ENCODE measurements at places on chromosomes 7 and 10.

DNA sequence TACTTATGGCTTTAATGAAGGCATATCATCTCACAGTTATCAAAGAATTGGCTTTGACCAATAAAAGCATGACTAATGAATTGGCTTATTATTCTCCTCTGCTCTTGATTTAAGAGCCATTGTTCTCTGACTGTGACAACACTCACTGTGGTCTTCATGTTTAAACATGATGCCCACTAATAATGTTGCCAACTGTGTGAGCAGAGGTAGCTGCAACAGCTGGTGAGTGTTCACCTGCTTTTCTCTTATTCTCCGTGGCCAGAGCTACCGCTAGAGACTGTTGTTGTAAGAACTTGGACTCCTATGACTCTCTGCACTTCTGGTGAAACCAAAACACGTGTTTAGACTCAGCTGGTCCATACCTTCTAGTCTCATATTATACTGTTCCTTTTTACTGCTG lies 335.9 kb downstream of the XPNPEP1 start:
- ATAC-seq: no peak

DNA sequence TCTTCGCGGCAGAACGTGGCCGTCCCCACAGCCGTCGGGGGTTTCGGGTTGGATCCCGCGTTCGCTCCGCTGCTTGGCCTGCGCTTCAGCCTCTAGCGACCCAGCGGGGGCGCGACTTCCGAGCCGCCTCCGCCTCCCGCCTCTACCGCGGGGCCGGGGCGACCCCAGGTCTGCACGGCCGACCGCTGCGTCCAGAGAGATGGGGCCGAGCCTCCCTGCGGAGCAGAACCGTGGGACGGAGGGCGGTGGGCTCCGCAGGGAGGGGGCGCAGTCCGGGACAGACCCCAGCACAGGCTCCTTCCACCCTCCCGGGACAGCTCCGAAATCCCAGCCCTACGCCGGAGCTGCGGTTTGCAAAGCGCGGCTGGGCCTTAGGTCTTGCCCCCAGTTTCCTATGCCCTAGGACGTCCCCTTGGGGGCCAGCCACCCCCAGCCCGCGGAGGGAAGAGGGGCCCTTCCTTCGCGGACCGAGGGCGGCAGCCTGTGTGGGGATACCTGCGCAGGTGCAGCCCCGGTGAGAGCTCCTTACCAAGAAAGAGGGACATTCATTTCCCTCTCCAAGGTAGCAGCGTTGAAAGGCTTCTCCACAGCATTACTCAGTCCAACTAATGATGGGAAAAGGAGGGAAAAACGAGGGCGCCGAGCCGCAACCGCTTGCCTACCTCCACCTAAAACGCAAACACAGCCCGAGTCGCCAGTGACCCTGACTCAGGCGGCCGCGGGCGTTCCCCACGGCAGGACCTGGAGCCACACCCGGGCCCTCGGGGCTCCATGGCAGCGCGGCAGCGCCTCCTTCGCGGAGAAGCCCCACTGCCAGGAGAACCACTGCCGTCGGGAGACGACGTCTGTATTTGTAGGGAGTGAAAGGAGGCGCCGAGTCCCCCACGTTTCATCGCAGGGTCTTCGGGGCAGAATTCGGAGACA lies 115.7 kb downstream of the BMS1 start:
- peak; percentile 12 for ATAC-seq

- no peak for ATAC-seq
Measured at GRCh38 chr7:18040196-18040595, 12.6 kb upstream of the PRPS1L1 start.

- no peak for ATAC-seq
Measured at GRCh38 chr7:138887872-138888656, 90.1 kb upstream of the ATP6V0A4 start.

DNA sequence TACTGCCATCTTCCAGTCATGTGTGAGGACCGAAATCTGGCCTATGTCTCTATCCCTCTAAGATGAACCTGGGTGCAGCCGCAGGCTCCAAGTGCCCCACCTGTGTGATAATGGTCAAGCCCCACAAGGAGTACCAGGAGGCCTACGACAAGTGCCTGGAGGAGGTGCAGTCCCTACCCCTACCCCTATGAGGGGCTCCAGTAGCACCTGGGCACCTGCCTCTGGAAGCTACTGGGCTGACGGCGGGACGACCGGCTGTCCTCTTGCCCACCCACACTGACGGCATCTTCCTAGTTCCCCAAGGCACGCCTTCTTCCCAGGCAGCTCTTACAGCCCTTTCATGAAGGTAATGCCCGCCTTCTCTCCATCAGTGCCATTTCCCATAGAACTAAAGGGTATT lies 47.4 kb downstream of the HOXA1 start:
- peak; percentile 24 for ATAC-seq

- ATAC-seq: no peak
Measured at GRCh38 chr7:28114056-28114455, 66.5 kb downstream of the JAZF1 start.

- no peak for ATAC-seq
Measured at GRCh38 chr7:117929237-117929636, 56.0 kb upstream of the CTTNBP2 start.

Measured in stimulated activated memory B cell treated with anti-CD40 and anti-IgM and Interleukin-4, amounts not matched to agents 10 μg/mL and 1 μg/mL and 100 μg/mL, for 72 hours (primary cell).